ENCODE measurements at places on chromosomes 6 and 20.

- no peak for DNase-seq
Observed at GRCh38 chr6:155142168-155143028, 121.4 kb upstream of the CLDN20 start.

- no peak for DNase-seq
Observed at GRCh38 chr20:17624070-17624469, 54.2 kb downstream of the DSTN start.

GRCh38 chr6:20948556-20948955, 414.3 kb downstream of the CDKAL1 start:
- no peak for DNase-seq

DNA sequence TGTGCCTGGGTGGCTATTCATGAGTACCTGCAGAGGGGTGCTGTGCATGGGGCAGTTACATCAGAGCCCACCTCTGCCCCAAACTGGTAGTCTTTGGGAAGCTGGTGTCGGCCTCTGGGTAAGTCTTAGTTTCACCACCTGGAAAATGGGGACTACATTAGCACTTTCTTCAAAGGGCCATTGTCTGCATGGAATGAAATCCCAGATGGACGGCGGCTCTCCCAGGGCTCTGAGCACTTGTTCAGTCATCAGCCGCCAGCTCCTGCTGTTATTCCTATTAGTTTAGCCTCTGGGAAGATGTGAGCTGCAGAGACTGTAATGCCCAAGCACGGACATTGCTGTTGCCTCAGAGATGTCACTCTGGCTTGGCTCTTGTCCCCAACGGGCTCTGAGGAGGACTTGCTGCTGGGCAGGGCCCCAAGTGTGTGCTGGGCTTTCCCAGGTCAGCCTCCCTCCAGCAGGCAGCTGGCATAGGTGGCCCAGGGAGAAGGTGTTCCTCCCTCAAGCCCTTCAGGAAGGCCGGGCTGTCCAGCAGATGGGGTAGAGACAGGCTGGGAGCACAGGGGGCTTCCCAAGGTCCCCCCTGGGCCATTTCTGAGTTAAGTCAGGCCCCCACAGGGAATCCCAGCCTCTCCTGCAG, 268.3 kb downstream of the TFAP2C start:
- no peak for DNase-seq

- DNase-seq = no peak
Observed at GRCh38 chr6:36844232-36845170, 5.3 kb upstream of the CPNE5 start.

GRCh38 chr6:20620043-20620442, 85.8 kb downstream of the CDKAL1 start:
- no peak for DNase-seq

DNA sequence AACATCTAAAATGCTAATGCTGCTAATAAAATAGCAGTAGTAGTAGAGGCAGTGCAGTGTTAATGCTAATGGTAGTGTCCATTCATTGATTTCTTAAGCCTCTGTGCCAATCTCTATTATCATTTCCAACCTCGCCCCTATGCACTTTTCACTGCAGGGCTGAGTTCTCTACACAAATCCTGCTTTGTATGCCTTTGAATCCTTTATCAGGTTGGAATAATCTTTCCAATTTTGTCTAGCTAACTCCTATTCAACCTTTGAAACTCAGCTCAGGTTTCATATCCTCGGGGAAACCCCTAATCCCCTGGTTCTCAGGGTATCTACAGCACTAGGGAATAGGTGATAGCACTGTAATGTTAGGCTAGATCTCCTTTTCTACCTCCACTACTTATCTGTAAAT, 284.0 kb upstream of the RUNX2 start:
- DNase-seq = no peak

GRCh38 chr6:111576291-111576690, 29.4 kb downstream of the TRAF3IP2 start:
- DNase-seq = no peak

- DNase-seq = no peak
Observed at GRCh38 chr6:13992417-13993055, 67.8 kb downstream of the RNF182 start.

DNA sequence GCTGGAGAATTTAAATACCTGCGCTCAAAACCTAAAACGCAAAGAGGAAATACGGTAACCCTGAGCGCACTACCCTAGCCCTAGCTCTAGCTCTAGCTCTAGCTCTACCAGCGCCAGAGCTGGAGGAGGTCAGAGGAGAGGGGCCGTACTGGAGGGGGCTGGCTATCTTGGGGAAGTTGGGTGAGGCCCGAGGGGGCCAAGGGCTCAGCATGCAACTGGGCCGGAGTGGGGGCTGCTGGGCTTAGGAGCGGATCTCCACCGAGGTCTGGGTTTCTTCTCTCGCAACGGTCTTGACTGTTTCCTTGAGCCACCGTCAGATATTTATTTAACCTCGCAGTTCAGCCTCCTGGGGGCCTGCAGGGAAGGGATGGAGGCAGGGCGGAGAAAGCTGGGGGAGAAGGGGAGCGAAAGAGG, 91.0 kb downstream of the NCR2 start:
- DNase-seq = no peak

GRCh38 chr6:39446909-39447308, 124.4 kb upstream of the KCNK16 start:
- DNase-seq = no peak

DNA sequence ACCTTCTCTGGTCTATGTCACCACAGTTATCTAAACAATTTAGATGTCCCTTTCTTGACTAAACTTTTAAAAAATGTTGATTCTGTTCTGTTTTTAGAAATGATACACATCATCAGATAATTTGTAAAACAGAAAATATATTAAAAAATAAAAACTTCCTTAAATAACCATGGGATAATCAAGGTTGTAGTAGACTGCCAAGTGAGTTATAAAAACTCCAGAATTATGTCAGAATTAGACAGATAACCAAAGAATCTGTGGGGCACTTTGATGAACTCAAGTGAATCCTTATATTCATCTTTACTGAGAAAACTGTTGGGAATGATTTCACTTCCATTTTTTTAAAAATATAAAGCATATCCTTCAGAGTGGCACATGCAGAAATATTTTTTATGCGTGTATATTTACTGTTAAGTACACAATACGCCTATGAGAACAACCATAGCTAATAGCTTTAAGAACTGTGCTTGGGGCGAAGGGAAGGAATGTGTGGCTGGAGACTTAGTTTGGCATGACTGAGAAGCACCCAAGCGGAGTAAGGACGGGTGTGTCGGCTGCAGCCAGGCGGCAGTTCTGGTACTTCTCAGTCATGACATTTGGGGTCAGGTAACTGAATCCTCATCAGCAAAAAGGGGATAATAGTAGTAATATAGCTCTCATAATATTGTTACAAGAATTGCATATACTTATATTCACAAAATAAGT, 604.7 kb upstream of the CITED2 start:
- DNase-seq = no peak

DNA sequence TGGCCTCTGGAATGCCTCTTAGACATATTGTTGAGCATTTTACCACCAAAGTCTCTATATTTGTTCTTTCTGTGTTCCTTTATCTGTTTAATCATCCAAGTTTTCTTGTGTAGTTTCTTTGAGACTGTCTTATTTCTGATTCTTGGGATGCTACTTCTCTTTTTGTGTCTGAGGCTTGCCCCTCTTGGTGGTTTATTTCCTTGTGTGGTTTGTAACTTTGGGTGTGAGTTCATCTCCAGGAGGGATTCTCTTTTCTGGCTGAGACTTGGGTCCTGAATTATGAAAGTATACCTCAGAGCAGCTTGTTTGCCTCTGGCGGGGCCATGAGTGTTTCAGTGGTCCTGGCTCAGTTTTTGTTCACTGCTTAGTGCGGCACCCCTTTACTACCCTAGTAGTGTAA, 33.9 kb downstream of the PPARD start:
- no peak for DNase-seq

- DNase-seq = no peak
Observed at GRCh38 chr20:9428292-9428607, 86.1 kb upstream of the LAMP5 start.

DNA sequence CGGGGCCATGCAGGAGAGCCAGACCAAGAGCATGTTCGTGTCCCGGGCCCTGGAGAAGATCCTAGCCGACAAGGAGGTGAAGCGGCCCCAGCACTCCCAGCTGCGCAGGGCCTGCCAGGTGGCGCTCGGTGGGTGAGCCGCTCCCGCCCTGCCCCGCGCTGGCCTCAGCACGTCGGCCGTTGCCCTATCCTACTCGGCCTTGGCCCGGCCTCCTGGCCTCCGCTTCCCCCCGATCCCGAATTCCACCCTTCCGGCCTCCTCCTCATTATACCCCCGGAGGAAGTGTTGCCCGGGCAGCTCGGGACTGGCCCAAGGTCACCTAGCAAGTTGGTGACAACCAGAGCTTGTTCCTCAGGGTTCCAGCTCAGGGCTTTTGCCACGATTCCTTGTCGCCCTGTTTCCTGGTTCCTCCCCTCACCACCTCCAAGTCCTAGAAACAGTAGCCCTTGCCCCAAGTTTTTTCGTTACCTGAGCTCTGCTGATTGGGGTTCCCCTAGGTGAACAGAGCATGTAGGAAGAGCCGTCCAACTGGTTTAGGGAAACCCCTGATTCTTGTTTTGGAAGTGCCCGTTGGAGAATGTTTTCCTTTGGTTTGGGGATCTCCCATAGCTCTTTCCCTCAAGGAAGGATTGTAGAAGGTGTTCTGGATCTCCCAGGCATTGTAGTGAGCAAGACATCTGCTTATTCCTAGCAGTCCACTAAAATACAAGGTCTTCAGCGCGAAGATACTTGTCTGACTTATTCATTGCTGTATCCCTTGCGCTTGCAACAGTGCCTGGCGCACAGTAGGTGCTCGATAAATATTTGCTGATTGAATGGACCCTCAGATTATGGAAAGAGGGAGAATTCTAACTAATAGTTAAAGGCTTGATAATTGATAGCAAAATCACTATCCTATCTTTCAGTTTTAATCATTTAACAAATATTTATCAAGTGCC, 641 bp downstream of the ARFGEF2 start:
- DNase-seq = no peak

DNA sequence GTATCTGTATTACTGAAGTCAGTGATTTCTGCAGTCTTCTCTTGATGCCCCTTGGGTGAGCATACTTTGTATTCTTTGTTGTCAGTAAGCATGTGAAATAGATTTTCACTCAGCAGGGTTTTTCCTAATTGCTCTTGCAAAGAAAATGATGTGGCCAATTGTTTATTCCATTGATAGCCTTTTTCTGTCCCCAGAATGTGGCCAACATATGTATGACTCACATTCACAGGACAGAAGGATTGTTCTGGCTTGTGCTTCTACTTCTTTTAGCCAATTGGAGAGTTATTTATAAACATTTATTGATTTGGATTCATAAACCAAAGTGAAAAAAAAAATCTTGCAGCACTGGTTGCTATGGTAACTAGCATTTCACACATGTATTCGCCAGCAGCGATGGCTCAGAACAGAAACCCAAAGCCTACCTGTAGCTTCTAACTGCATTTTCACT, 54.4 kb upstream of the RBM24 start:
- no peak for DNase-seq

DNA sequence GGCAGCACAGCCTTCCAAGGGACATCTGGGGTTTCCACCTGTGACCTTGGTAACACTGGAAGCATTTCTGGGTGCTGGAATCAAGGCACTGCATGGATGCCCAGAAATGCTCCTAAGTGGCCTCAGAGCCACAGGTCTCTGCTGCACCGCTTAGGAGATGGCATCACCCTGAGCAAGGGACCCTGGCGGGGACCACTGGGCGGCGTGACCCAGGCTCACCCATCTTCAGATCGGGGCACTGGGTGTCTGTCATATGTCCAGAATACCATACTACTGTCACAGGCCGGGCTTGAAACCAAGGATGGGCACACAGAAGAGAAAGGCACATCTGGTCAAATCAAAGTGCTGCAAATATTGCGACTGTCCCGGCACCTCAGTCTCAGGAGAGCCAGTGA, 45.9 kb downstream of the SSR1 start:
- no peak for DNase-seq

- DNase-seq = no peak
Observed at GRCh38 chr20:11522366-11522741, 395.3 kb upstream of the BTBD3 start.

- DNase-seq = no peak
Observed at GRCh38 chr20:6560978-6561377, 206.5 kb upstream of the BMP2 start.

DNA sequence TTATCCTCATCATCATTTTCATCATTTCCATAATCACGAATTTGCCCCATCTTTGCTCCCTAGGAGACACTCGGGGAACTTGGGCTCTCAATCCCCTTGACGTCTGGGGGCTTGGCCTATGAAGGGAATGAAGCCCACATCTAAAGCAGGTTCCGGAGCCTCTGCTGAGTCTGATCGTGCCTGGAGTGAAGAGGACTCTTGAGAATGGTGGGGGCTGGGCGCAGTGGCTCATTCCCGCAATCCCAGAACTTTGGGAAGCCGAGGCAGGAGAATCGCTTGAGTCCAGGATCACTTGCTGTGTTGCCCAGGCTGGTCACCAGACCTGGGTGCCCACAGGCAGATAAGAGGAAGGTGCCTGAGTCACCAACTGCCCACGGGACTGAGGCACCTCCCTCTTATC, 114.5 kb downstream of the SYCP2 start:
- no peak for DNase-seq

- no peak for DNase-seq
Observed at GRCh38 chr6:23245572-23245971, 676.2 kb downstream of the HDGFL1 start.

GRCh38 chr6:151544453-151544852, 50.6 kb downstream of the CCDC170 start:
- DNase-seq = no peak

DNA sequence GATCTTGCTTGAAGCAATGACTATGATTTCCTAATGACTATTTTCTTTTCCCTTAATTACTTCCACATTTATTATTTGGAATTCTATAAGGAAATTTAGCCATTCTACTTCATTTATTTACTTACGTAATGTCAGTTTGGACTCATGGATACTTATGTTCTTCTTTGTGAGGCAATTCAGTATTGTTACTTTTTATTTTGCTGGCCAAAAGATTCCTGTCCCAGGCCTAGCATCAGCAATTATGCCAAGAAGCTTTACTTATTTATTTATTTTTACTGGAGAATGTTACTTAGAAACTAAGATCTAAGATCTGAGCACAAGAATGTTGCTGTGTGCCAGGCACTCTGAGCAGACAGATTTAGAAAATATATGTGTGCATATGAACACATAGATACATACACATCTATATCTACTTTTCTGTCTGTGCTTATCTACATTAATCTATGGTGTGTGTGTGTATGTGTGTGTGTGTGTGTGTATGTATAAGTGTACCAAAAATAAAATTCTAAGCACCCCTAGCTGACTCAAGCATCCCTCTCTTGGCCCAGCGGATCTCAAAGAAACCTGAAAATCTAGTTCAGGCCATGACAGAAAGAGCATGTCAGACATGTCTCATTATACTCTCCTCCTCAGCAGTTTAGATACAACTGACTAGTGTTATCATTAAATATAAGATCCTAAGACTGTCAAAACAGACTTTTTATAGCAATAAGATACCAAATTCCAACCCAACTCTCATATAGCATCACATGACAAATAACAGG, 640.0 kb upstream of the GJE1 start:
- no peak for DNase-seq
